ENCODE measurements at places on chromosomes 12 and 14. TPM values are rescaled to one million over a fixed set of nuclear protein-coding genes. Genes with fewer than 3 reads are reported as not detected.

The KCNJ8 gene
- 0.41 TPM for total RNA-seq

The TCL1A gene
- not detected for total RNA-seq

The FOXA1 gene
- 11.5 TPM for total RNA-seq

The ACRBP gene
- 0.24 TPM for total RNA-seq

The TMEM117 gene
- 2.8 TPM for total RNA-seq

The SYCP3 gene
- total RNA-seq = not detected

The SSPN gene
- total RNA-seq = 0.38 TPM

The KCNH5 gene
- total RNA-seq = not detected

The SLC38A4 gene
- not detected for total RNA-seq

The COA8 gene
- 45.8 TPM for total RNA-seq

The GMPR2 gene
- 54.6 TPM for total RNA-seq

All from A549 treated with CpdA at 1 μM for 4 hours (cell line).